GM23338 (cell line): ENCODE measurements at places on chromosomes 6 and 20. TPM values are rescaled to one million over a fixed set of nuclear protein-coding genes. Genes with fewer than 3 reads are reported as not detected.

The ANKRD66 gene
- not detected in 2 replicates for total RNA-seq

The ABCF1 gene
- total RNA-seq = 85.8 and 92.6 TPM in 2 replicates

The CPXM1 gene
- 21.5 and 29.3 TPM in 2 replicates for total RNA-seq

The HLA-DQA2 gene
- not detected in 2 replicates for total RNA-seq

The SMOC2 gene
- 5.1 and 6.5 TPM in 2 replicates for total RNA-seq

The CRISP2 gene
- 0.50 and 0.63 TPM in 2 replicates for total RNA-seq

The ACTL10 gene
- 0.08 and 1.9 TPM in 2 replicates for total RNA-seq

GRCh38 chr6:45377043-45377553 is 636 bp downstream of the SUPT3H start:
- peak; percentile 3 for DNase-seq

DNA sequence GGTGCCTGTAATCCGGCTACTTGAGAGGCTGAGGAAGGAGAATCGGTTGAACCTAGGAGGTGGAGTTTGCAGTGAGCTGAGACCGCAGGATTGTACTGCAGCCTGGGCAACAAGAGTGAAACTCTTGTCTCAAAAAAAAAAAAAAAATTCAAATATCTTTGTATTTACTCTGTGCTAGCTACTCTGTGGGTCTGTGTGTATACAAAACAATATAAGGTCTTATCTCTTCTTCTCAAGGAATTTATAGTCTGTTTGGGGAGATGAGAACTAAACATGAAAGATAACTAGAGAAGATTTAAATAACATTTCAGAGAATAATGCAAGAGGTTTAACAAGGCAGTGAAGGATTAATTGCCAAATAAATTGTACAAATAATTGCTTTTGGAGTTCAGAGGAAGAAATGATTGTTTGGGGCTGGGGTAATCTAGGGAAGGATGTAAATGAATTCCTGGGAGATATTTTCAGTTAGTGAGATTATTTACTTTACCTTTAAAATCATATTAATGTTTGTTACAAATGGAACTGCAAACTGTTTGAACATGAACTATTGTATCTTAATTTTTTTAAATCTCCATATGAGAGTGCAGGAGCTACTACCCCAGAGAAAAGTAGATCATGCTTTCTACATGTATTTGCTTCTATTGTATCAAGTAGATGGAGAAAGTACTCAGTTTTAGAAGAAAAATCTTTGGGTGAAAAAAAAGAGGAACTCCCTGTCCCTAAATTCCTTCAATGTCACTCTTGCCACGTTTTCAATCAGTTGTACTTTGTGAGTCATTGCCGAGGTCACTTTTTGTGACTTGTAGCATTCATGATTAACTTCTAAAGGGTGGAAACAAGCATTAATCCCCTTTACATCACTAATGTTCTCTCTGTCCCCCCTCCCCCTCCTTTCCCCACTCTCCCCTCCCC is 39.0 kb downstream of the NCOA3 start:
- DNase-seq = no peak

DNA sequence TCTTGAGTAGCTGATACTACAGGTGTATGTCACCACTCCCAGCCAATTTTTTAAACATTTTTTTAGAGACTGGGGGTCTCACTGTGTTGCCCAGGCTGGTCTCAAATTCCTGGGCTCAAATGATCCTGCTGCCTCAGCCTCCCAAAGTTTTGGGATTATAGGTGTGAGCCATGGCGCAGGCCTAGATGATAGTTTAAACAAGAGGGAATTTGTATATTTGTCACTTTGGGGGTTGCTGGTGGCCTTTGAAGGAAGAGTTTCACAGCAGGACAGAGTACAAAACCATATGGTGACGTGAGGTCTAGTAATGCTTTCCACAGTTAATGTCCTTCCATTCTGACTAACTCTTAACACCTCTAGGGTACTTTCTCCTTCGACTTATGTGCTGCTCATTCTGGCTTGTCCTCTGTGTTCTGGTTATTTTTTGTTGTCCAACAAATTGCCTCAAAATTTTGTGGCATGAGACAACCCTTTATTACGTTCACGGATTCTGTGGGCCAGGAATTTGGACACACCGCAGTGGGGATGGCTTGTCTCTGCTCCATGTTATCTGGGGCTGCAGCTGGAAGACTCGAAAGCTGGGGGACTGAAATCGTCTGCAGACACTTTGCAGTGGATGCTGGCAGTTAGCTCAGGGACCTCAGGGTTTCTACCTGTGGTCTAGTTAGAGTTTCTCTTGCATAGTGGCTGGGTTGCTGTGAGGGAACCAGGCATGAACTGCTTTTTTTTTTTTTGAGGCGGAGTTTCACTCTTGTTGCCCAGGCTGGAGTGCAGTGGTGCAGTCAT is 23.0 kb upstream of the IER3 start:
- DNase-seq = no peak

GRCh38 chr6:40344566-40345167 is 242.5 kb downstream of the LRFN2 start:
- no peak for DNase-seq

- no peak for DNase-seq
Observed at GRCh38 chr6:46917002-46917545, 4.7 kb downstream of the ADGRF5 start.

DNA sequence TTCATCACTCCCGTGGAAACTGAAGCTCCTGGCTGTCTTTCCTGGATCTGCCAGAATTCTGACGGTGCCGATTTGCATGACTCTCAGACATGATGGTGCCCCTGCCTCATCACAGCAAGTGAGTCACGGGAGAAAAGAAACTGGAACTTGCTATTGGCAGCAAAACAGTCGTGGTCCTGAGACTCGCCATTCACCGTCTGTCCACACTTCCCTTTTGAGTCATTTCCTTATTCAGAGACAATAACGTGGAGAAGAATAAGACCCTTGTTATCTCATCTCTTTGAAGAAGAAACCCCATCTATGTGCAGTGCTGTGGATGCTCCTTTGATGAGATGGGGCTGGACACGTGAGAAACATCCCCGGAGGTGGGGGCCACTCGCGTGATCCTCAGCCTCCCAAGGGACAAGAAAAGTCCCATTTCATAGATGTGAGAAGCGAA is 4.2 kb downstream of the GPR31 start:
- DNase-seq = no peak

DNA sequence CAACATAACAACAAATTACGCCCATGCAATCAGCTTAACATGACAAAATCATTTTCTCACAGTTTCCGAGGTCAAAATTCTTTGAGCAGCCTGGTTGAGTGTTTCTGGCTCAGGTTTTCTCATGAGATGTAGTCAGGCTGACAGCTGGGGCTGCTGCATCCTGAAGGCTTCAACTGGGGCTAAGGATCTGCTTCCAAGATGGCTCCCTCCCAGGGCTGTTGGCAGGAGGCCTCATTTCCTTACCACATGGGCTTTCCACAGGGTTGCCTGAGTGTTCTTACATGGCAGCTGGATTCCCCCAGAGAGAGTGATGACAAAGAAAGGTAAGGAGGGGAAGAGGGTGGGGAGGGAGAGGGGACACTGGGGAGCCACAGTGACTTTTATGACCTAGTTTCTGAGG is 63.1 kb upstream of the NNAT start:
- DNase-seq = no peak

- DNase-seq = no peak
Observed at GRCh38 chr6:10300071-10300470, 114.8 kb downstream of the TFAP2A start.

- DNase-seq = no peak
Observed at GRCh38 chr6:148523551-148523950, 180.9 kb downstream of the SASH1 start.

- no peak for DNase-seq
Observed at GRCh38 chr20:61967300-61967699, 98.4 kb downstream of the TAF4 start.

- no peak for DNase-seq
Observed at GRCh38 chr6:149860834-149861602, 3.1 kb downstream of the LRP11 start.

GRCh38 chr6:4316867-4317400 is 181.6 kb upstream of the ECI2 start:
- DNase-seq = no peak

- peak; percentile 85 for DNase-seq
Observed at GRCh38 chr20:56628873-56629463, at the start of gene TFAP2C. Gene TFAP2C, plus strand, starts transcription at chr20:56629306. Its CDS starts 239 bp downstream, at chr20:56629545.

- no peak for DNase-seq
Observed at GRCh38 chr6:141688916-141689315, 443.8 kb upstream of the GJE1 start.

DNA sequence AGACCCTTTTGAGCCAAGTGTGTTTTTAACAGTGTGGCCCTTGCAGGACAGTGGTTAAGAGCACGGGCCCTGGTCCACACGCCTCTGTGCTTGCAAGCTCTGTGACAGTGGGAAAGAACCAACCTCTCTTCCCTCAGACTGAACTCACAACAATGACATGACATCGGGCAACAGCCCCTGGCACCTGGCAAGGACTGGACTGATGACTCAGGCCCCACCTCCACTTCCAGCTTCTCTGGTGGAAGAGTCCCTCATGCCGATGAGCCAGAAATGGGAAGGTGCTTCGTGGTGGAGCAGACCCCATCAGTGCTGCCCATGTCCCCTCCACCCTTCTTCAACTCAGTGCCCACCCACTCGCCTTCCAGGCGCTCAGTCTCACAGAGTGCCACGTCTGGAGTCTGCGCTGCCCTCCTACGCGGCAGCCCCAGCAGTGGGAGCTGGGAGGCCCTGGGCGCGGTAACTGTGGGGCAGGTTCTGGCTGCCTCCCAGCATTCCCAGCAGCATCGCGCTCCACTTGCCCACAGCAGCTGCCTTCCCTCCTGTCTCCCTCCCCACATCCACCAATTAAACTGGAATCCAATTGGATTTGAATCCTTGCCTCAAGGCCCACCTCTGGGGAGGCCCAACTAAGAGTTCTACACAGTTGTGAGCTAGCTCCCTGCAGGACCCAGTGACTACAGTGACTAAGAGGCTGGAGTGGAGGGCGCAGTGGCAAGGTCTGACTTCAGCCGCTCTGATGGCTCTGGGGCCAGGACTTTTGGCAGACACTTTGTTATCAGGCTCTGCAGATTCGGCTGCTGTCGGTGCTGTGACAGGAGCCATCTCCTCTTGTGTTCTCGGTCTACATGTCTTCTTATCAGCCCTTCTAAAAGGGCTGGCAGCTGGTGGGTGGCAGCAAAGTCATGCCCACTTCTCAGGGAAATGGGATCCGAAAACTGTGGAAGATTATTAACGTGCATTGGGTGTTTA is 156.8 kb upstream of the MLN start:
- DNase-seq = no peak

DNA sequence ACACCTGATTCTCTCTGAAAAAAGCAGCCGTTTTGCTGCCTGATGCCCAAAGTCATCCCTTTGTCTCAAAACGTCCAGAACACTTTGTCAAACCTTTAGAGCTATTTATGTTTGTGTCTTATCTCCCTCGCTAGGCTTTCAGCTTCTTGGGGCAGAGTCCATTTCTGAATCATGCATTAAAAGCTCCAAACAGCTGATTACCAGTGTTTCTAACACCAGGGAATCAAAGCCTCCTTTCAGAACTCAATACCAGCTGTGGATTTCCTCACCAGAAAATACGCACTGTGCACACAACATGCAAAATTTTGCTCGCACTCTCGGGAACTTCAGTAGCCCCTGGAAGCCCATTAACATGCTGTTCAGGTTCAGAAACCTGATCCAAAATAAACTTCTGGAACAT is 333.3 kb downstream of the HACE1 start:
- no peak for DNase-seq

GRCh38 chr6:9095729-9096128 is 660.4 kb upstream of the SLC35B3 start:
- no peak for DNase-seq
